ENCODE measurements at places on chromosomes 6 and 20. TPM values are rescaled to one million over a fixed set of nuclear protein-coding genes. Genes with fewer than 3 reads are reported as not detected.

PBOV1 gene
- not detected for polyA plus RNA-seq

PAQR8 gene
- polyA plus RNA-seq = 50.7 TPM

TRDN gene
- polyA plus RNA-seq = not detected

OLIG3 gene
- 0.03 TPM for polyA plus RNA-seq

KIAA1586 gene
- polyA plus RNA-seq = 5.5 TPM

TSBP1 gene
- not detected for polyA plus RNA-seq

DNA sequence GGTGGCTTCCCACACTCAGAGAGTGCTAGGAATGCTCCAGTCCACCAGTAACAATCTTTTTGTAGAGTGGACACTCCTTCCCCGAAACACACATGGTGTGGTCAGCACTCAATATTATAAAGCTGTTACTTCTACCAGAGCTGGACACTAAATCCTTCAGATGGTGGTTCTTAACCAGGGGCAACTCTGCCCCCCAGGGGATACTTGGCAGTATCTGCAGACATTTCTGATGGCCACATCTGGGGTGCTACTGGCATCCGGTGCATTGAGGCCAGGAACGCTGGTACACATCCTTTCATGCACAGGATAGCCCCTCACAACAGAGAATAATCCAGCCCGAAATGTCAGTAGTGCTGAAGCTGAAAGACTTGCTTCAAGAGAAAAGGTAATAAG lies 124.4 kb downstream of the NFATC2 start:
- DNase-seq = no peak

GRCh38 chr6:3919130-3919628 lies 70.0 kb downstream of the FAM50B start:
- no peak for DNase-seq

DNA sequence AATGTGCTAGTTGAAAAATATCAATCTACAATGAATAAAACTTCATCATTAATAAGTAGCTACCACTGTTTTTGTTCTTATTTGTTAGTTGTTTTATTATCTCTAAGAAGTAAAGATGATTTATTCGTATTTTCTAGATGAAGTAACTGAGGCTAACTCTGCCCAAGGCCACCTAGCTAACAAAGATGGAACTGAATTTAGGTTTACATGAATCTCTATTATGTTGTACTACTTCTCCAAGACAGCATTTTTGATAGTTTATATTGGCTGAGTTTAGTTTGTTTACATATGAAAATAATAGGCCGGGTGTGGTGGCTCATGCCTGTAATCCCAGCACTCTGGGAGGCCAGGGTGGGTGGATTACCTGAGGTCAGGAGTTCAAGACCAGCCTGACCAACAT lies 121.5 kb downstream of the NCOA3 start:
- DNase-seq = no peak

GRCh38 chr6:6688283-6688682 lies 99.8 kb downstream of the LY86 start:
- DNase-seq = peak; percentile 54

DNA sequence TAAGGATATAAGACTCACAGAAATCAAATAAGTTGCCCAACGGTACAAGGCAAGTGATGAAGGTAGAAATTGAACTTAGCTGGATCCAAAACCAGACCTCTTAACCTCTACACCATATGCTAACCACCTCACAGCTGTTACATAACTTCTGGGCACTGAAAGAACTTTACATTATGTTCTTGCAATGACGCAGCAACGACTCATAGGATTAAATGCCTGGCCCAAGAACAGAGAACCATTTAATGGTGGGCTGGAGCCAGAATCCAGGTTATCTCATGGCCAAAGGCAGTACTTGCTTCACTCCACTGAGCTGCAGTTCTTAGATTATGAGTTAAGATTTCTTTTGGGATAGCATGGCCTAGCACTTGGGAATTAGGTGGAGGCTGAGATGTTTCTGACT lies 4.4 kb downstream of the TRMT6 start:
- no peak for DNase-seq

DNA sequence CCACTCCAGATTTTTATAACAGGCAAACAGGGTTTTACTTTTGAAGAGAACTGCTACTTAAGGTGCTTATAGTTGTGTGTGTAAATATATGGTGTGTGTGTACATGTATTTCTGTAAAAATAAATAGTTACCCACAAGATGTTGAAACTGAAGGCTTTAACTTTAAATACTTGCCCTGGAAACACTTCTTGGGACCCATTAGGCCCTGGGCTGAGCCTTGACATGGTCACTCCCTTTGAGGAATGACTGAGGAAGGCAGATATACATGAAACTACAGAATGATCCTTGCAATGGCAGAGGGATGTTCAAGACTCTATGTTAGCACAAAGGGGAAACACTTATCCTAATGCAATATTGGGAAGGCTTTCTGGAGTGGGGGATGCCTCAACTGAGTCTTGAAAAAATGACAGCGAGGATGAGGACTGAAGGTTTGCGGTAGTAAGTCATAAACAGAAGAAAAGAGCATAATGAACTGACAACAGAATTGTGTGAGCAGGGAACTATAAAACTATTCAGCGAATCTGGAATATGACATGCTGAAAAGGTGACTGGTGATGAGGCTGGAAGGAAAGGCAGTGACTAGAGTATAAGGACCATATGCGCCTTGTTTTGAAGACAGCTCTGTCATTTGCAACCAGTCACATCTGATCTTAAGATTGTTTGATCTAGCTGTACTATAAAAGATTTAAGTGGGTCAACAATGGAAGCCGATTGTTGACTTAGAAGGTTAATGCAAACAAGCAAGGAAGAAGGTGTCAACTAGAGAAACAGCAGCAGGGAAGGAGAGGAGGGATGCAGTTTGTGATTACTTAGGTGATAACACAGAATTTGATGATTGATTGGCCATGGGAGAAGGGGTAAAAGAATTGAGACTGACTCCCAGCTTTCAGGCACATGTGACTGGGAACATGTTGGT lies 64.4 kb upstream of the COL21A1 start:
- no peak for DNase-seq

DNA sequence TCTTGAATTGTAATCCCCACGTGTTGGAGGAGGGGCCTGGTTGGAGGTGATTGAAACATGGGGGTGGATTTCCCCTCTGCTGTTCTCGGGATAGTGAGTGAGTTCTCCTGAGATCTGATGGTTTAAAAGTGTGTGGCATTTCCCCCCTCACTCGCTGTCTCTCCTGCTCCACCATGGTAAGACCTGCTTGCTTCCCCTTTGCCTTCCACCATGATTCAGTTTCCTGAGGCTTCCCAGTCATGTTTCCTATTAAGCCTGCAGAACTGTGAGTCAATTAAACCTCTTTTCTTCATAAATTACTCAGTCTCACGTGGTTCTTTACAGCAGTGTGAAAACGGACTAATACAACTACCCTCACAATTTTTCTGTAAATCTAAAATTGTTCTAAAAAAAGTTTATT lies 26.8 kb upstream of the FAM184A start:
- DNase-seq = no peak

DNA sequence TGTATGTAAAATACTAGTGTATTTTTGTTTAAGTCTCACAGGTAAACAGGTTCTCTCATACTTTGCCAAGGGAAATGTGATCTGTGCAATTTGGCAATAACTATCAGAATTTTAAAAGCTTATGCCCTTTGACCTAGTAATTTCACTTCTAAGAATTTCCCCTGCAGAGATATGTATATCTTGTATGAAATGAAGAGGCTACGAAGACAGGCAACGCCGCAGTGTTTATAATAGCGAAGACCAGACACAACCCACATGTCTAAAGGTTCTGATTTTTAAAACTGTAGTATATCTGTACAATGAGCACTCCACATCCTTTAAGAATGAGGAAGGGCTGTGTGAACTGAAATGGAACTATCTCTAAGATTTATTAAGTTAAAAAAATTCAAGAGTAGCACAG lies 7.5 kb downstream of the TRAF3IP2 start:
- DNase-seq = no peak

DNA sequence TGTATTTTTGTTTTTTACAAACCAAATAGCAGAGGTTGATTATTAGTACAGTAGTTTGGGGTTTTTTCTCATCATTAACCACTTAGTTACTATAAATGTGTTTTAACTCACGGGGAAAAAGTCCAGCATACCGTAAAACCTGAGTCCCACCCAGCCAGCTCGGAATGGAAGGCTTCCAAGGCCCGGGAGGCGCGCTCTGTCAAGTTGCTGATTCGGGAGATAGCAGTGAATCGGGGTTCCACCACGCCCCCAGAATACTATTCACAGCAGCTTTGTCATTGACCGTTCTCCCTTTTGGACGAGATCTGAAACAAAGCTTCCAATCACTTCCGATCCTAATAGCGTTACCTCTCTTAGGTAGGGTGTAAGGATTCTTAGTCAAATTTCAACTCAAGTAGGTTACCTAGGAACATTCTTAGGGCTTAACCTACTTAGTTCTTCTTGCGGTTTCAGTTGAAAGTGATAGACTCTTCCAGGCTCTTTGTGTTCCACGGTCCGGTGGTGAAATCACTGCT lies 232.8 kb upstream of the QKI start:
- DNase-seq = no peak

- DNase-seq = no peak
Measured at GRCh38 chr6:128616342-128616741, 95.9 kb upstream of the PTPRK start.

GRCh38 chr6:88869263-88870020 lies 94.0 kb downstream of the RNGTT start:
- DNase-seq = no peak

- DNase-seq = no peak
Measured at GRCh38 chr6:30493643-30494250, 4.4 kb downstream of the HLA-E start.

DNA sequence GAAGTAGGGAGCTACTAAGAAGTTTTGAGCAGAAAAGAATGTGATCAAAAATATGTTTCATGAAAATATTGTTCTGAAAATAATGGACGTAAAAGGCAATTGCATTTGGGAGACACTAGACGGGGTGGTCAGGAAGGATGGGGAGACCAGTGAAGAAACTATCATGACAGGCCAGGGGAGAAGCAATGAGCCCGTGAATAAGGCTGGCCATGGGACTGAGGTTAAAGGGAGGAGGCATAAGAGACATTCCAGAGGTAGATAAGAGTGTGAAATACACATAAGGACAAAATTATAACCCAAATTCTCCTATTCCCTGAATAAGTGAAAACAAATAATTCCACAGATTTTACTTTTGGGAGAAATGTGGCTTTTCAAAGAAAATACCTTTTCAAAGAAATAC lies 51.7 kb downstream of the MARCKS start:
- no peak for DNase-seq

DNA sequence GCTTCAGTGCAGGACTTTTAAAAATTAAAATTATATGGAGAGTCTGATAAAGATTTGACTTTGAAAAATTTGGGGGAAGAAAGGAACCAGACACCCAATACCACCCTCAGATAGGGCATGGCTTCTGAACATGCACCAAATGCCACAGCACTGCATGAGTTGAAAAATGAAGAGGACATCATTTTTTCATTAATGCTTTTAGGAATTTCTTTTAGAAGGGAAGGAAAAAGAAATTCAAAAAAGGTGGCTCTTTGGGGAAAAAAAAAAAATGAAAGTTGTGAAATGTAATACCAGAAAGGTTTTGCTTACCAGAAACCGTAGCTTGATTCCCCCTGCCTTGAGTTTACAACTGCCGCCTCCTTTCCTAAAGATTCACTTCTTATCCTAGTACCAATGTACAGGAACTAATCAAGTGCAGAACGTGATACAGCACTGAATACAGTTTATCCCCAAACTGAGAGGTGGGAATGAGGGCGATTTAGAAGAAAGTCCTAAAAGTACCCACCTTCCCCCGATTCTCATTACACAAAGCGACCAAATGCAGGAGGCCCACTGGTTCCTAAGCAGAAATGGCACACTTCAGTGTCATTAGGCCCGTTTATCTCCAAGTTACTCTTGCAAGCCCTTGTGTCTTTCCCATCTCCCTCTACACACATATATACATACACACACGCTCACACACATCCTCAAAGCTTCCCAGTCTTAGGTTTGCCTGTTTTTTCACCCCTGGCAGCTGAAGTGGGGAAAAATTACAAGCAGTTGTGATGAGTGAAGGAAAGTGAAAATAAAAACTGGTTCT lies 2.8 kb downstream of the PPP1R10 start:
- DNase-seq = no peak

- DNase-seq = no peak
Measured at GRCh38 chr20:32636283-32636682, 37.5 kb downstream of the C20orf203 start.

GRCh38 chr20:64044484-64045247 lies 4.8 kb downstream of the SOX18 start:
- no peak for DNase-seq

- DNase-seq = no peak
Measured at GRCh38 chr6:119283214-119283613, 66.3 kb downstream of the MAN1A1 start.

- no peak for DNase-seq
Measured at GRCh38 chr6:147468634-147469033, 39.9 kb upstream of the SAMD5 start.

DNA sequence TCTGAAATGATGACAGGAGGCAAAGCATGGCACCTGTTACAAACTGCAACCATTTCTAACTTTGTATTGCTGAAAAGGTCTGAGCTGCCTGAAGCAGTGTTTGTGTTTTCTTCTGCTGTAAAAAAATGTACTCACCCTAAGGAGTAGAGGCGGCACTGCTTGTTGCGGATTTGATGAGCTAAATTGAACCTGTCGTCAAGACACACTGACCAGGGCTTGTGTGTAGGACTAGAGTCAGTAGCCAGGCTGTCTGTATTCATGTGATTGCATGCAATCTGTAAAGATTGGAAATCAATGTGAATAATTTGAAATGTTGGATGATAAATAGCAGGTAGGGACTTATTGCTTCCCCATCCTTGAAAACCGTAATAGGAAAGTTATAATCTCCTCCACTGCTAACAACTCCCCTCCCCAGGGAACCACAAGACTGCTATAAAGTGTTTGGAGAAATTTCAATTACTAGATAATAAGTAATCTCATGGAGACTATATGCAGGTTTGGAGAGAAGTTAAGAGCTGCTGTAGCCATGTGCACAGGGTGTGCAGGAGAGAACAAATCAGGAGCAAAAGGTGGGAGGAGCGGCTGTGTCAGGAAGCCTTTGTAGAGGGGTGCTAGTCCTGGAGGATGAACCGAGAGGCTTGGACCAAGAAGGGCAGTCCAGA lies 42.8 kb downstream of the METTL24 start:
- no peak for DNase-seq

Measured in HepG2 (cell line).